ENCODE measurements at places on chromosomes 16 and 17. TPM values are rescaled to one million over a fixed set of nuclear protein-coding genes. Genes with fewer than 3 reads are reported as not detected.

- no peak for DNase-seq
These were observed 9.8 kb downstream of the ADAM11 start for GRCh38 chr17:44768505-44769142.

CDH5 gene
- 22.1 TPM for total RNA-seq

DNA sequence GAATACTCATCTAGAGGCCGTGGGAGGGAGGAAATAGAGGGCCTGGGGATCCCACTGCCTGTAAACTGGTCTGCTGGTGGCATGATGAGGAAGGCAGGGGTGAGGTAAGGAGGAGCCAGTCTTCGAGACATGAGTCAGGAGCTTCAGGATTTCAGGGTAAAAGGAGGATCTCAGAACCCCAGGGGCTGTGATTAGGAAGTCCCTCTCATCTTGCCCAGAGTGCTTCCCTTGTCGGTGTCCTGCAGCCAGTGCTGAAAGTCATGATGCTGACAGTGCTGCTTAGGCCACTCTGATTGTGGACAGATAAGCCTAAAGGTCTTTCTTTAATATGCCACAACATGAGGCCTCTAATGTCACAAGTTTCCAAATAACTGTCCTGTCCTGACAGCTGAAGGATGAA is 29.6 kb downstream of the COG4 start:
- DNase-seq = no peak

RNF112 gene
- 8.1 TPM for total RNA-seq

SULT1A3 gene
- 20.0 TPM for total RNA-seq

CANT1 gene
- 64.1 TPM for total RNA-seq
